SJSA1 (cell line): ENCODE measurements at places on chromosomes 11 and 22. TPM values are rescaled to one million over a fixed set of nuclear protein-coding genes. Genes with fewer than 3 reads are reported as not detected.

- DNase-seq, result no peak
These were observed 585 bp upstream of the NADSYN1 start for GRCh38 chr11:71452199-71453036.

- DNase-seq, result no peak
These were observed 8.9 kb downstream of the TRPC6 start for GRCh38 chr11:101574886-101575285.

GRCh38 chr11:35746356-35747153 lies 84.0 kb downstream of the TRIM44 start:
- no peak for DNase-seq

DNA sequence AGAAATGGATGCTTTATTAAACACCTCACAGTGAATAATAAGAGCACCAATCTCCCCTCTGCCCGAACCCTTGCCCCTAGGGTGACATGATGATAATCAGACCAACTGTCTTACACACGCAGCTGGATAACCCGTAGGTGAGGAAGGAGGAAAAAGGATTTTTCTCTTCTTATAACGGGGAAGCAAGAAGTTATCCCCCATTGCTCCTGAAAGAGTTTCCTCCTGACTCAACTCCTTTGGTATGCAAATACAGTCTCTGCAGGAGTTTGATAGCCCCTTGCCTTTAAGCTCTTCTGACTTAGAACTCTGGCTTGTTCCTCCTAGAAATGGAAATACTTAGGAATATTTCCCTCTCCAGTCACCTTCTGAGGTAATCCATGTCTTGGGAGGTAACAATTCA lies 455.8 kb downstream of the TMEM135 start:
- DNase-seq, result no peak

DNA sequence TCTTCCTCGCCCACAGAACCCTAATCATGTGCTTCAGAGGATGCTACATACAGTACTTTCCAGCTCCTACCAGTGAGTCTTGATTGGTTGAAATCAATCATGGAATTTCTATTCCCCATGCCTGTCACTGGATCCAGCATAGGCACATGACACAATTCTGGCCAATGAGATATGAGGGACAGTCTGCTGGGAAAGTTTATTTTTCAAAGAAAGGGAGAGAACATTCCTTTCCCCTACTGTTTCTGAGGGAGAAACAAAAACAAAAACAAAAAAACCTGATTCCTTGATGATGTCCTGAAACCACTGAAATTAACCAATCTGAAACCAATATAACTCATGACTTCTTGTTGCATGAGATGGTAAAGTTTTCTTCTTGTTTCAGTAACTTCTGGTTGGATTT lies 3.3 kb upstream of the RCN1 start:
- DNase-seq, result peak; percentile 66

Gene AQP11
- 0.18 TPM in 1 of 2 replicates, not detected in the other for total RNA-seq

Gene MGAT3
- 3.9 and 4.3 TPM in 2 replicates for total RNA-seq
